ENCODE measurements at places on chromosomes 16 and 17.

DNA sequence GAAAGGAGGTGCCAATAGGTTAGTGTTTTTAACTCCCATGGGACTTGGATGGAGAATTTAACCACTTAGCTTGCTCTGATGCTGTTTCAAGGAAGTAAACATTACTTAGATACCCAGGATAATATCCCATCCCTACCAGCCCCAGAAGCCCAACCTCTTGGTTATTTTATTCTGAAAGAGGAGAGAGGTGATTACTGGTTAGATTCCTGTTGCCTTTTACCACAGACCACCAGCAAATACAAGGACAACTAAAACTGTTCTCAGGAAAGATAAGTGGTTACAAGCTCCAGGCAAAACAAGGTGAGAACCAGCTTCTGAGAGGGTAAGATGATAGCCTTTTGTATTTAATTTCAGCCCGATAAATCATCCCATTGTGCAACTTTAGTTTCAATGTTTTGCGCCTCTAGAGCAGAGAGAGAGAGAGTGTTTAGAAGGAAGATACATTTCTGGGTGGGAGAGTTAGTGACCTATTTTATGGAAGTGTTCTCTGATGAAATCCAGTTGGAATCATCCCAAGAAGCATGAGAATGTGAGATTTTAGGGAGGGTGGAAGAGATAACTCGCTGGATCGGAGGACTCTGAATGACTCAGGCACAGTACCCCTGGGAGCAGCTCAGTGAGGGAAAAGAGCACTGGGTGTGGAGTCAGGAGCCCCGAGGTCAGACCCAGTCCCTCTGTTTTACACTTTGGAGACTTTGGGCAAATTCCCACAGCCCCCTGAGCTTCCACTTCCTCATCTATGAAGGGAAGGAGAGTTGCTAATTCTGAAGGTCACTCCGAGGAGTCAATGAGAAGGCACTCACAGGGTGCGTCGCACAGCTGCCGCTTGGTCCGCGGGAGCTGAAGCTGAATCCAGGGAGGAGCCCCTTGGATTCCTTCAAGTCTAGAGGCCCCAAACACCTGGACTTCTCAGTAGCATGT lies 12.1 kb downstream of the GLP2R start:
- DNase-seq = peak; percentile 58

DNA sequence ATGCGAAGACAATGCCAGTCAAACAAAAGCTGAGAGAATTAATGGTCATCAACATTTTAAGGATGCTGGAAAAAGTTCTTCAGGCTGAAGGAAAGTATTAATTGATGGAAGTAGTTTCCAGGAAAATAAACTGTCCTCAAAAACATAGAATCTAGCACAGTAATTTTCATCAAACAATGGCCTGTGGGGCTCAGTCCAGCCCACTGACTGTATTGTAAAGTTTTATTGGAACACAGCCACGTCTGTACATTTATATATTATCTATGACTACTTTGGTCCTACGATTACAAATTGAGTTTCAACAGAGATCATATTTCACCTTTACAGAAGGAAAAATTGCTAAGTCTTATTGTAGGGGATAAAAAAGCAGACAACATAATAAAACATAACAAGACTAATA lies 484.5 kb downstream of the KCNJ2 start:
- DNase-seq = no peak

GRCh38 chr16:54633943-54634362 lies 296.7 kb upstream of the IRX5 start:
- DNase-seq = peak; percentile 25

- peak; percentile 58 for DNase-seq
Measured at GRCh38 chr16:28623172-28623711, 13.4 kb upstream of the SULT1A1 start.

- DNase-seq = no peak
Measured at GRCh38 chr17:41326173-41327145, 10.9 kb upstream of the KRTAP17-1 start.

DNA sequence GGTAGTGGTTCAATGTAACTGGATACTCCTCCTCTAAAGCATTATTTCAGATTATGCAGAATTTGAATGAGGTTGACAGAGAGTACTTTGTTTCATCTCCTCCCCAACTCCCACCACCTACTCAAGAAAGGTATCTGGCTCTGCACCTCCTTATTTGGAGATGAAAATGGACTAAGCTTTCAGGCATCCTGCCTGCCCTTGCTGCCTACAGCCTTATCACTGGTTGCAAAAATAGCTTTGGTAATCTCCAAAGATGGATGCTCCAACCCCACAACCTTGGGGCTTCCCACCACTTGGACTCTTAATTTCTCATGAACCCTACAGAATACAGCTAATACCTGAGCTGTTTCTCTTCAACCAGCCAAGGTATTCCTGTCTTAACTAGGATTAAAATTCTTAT lies 45.3 kb upstream of the CORO6 start:
- no peak for DNase-seq

DNA sequence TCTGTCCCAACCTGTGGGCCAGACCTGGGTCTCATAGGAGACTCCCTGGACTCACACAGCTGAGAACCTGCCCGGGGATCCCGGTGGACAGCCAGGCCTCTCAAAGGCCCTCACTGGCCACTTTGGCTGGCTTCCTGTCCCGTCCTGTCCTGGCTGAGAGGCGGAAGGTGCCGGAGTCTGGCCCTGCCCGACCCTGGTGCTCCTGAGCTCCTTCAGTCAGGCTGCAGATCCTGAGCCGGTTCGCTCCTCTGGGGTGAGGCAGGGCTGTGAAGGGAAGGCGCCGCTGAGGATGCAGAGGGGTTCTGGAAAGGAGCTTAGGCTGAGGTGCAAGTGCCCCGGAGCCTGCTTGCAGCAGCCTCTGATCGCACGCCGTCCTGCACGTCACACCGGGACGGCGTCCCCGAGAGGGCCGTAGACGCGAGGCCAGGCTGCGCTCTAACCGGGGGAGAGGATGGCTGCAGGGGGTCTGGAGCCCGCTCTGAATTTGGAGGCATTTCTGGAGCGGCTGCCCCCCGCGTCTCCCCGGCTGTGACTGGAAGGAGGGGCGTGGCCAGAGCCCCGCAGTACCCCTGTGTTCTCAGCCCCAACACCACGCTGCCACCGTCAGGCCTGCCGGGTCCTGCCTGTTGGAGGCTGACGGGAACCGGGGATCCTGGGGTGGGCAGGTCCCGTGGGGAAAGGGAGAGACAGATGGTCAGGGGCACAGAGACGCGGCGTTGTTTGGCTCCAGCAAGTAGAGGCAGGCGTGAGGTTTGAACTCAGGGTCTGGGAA lies 4.1 kb downstream of the HGS start:
- DNase-seq = no peak

GRCh38 chr16:77965346-77965745 lies 57.0 kb upstream of the CLEC3A start:
- no peak for DNase-seq

- no peak for DNase-seq
Measured at GRCh38 chr17:63512896-63513644, 10.1 kb upstream of the KCNH6 start.

DNA sequence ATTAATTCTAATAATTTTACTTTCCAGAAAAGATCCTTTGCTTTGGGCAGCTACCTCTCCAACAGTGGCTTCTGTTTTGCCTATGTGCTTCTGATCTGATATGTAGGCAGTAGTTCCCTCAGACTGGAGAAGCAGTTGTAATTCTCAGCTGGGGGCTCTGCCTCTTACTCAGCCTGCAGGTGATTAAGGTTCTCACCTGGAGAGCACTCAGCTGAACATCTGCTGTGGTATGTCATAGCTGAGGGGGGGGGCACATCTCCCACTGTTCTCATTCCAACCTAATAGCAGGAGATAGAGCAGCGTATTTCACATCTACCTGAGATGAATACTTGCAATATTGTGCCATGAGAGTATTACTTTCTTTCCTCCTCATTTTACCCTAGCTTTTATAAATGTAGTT lies 511.9 kb upstream of the CDH8 start:
- DNase-seq = no peak

- DNase-seq = no peak
Measured at GRCh38 chr16:67077871-67078270, 31.9 kb upstream of the PHAF1 start.

DNA sequence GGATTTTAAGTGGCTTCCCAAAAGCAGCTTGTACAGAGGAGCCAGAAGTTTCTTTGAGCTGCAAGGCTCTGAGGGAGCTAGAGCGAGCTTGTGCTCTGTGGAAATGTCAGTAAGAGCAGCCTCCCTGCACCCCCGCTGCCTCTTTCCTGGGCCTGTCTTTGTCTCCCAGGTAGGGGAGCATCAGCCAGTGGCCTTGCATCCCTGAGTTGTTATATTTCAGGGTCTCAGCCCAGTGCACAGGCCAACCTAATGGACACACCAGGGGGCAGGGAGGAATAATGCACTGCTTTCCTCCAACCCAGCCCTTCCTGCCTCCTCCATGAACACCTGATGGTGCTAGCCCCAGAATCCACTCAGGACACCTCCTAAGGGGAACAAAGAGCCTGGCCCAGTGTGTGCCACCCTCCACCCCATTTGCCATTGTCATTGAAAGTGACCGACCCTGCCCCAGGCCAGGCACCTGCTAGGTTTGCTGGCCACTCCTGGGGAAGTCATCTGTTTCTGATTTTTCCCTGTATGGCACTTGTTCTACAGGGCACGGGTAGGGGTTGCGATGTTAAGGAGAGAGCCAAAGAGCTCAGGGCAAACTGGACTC lies 6.3 kb downstream of the TPPP3 start:
- DNase-seq = no peak

DNA sequence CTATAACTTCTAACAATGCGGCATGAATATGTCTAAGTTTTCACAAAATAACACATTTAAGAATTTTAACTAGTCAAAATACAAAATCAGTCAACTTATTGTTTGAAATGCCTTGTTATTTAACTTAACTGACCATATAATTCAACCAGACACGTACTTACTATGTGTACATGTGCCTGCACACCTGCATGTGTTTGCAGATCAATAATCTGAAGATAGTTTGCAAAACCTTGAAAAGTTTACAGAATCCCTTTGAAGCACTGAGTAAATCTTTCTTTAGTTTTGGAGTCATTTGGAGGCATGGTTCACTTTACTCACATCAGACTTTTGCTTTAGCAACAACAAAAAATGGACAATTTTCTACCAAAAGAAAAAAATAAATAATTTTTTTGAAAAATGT lies 363.8 kb downstream of the PMP22 start:
- DNase-seq = no peak

DNA sequence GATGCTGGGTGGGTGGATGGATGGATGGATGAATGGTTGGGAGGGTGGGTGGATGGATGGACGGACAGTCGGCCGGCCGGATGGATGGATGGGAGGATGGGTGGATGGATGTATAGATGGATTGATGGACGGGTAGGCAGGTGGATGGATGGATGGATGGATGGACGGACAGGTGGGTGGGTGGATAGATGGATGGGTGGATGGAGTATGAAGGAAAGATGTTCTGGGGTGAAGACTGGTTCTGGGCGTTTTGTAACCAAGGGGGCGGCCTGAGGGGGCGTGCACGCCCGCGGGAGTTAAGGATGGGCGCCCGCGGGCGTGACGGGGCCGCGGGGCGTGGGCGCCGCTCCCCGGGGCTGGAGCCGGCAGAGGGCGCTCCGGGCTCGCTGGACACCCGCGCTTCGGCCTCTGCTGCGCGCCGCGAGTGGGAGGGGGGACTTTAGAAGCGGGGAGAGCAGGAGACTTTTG lies at the start of gene NECAB2:
TSS of gene NECAB2 (plus strand) at position 407 of the 468 bp plus-strand sequence. CDS start 405 bp downstream, outside the sequence.
- peak; percentile 56 for DNase-seq

- DNase-seq = no peak
Measured at GRCh38 chr16:53291757-53292392, 142.4 kb upstream of the RBL2 start.

DNA sequence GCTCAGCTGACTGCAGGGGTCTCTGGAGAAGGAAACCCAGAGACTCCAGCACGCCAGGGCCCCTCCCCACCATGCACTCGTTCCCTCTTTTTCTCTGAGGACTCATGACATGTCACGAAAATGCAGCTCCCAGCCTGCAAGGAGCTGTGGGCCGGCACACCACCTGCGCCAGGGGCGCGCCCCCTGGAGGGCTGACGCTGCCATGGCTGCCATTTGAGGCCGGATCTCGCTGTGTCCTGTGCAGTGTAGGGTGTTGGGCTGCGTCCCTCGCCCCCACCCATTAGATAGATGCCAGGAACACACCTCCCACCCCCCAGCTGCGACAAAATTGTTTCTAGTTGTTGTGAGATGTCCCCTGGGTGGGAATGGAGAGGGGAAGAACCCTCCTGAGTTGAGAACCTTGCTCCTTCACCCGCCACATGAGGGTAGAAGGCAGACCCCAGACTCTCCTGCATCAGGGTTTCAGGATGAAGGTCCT lies 8.2 kb downstream of the SYNGR2 start:
- no peak for DNase-seq

- DNase-seq = no peak
Measured at GRCh38 chr16:8966817-8967131, 3.1 kb upstream of the USP7 start.

- no peak for DNase-seq
Measured at GRCh38 chr17:19305256-19305655, 57.3 kb downstream of the B9D1 start.

DNA sequence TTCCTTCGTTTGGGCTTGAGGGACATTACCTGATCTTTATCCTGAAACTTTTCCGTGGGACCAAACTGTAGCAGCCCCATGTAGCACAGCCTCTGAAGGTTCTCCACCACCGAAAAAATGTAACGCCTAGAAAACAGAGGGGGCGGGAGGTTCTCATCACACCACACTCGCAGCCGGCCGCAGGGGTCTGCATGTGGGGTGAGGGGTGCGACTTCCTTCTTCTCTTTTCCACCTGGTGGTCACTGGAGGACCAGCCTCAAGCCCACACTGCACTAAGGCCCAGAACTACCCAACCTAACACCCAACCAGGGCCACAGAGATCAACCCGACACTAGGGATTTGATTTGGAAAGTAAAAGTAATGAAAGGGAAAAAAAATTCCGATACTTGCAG lies 57.1 kb downstream of the GTF3C1 start:
- DNase-seq = no peak

DNA sequence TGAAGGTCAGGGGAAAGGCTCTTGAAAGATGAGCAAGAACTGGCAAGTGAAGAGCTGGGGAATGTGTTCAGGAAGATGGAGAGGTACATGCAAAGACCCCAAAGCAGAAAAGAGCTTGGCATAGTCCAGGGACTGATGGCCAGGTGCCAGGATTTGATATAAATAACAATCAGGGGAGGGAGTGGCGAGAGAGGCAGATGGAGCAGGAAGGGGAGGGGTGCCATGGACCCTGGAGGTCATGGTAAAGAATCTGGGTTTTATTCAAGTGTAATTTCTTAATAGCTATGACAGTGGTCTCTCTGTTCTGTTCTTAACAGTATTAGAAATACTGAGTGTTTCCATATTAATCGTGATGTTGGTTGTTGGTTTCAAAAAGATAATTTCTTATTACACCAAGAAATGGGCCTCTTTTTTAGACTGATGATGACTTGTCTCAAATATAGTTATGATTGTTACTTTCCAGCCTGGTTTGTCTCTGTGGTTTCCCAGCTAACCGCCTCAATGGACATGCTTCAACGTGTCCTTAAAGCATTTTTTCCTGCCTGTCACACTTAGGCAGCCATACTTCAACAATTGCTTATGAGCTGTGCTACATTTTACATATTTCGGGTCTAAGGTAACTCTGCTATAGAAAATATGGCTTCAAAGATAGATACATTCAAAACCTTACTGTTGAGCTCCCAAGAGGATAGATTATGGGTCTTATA lies 49.4 kb downstream of the MYH10 start:
- DNase-seq = peak; percentile 68

Data from RWPE1 (cell line).